ENCODE measurements at places on chromosomes 2 and 18.

- DNase-seq = no peak
These were observed 404.7 kb upstream of the CDH2 start for GRCh38 chr18:28581521-28582071.

- no peak for DNase-seq
These were observed 184.4 kb downstream of the DYSF start for GRCh38 chr2:71637736-71638135.

DNA sequence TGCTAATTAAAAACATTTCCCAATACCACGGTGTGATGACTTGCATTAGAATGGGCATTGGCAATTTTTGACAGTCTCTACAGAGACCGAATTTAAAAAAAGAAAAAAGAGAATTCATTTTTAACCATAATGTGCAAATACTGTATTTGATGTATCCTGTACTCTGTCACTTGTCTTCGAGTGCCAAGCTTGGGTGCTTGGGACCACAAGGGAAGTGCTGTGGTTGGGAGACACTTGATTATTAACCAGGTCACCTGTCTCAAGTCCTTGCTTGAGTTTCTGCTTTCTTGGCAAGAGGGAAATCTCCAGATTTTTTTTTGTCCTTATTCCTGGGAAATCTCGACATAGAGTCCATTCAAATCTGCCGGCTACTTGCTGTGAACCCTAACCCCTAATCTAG is 209.0 kb downstream of the MC4R start:
- no peak for DNase-seq

- DNase-seq = no peak
These were observed 1383.2 kb downstream of the LRP1B start for GRCh38 chr2:140747665-140748064.

GRCh38 chr2:144582651-144583380 is 62.9 kb upstream of the ZEB2 start:
- DNase-seq = no peak

GRCh38 chr2:180978903-180979748 is 1.3 kb upstream of the UBE2E3 start:
- DNase-seq = no peak

DNA sequence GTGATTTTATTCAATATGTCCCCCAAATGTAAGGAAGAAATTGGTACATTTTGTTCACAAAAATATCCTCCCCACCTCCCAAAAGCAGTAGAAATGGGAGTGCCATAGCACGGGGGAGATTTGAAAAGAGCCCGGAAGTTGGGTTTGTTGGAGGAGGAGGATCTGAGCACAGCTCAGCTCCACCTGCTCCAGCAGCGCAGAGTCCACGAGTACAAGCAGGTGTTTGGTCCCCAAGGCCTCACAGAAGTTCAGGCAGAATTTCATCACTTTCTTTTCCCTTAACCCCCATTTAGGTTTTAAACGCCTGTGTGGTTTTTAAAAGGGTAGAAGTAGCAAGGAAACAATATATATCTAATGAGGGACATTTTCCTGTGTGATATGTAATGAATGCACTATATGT is 56.0 kb downstream of the TRAPPC12 start:
- no peak for DNase-seq

All from smooth muscle cell of the brain vasculature (primary cell).